ENCODE measurements at places on chromosomes 5 and 9.
A peak's percentile ranks its signal among the peaks of the same experiment; 100 is the strongest.

- DNase-seq = no peak
Observed at GRCh38 chr5:65961633-65962032, 35.3 kb downstream of the ERBIN start.

DNA sequence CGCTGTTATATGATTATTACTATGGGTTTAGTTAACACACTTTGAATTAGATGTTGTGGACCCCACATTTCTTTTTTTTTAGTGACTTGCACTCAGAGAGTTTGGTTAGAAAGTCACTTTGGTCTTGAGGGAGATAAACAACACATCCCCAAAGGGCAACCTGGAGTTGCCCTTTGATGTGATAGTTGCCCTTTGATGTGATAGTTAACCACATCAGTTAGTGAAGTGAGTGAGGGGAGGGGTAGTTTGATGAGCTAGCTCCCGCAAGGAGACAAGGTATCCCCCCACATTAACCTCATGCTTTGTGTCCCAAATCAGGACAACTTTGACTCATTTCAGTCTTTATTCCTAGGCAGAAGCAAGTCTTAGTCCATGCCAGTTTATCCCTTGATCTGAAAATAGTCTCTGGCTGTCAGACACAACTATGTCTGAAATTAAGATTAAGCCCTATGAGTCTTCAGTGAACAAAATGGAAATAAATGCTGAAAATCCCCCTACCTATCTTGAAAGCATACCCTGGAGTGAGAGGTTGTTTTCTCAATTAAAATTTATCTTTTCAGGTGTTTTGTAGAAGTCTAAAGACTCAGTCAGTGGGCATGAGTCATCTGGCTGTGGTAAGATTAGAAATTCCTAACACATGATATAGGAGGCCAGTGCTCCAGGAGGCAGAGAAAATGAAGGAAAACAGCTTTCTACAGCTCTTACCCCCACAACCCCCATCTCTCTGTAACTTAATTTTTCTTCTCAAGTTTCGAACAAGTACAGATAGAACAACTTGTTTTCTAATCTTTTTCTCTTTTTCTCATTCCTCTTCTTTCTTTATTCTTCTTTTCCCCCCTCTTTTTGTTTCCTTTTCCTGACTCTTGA, 208.9 kb upstream of the DMRTA1 start:
- peak; percentile 21 for DNase-seq

GRCh38 chr5:69285448-69286116, 47.0 kb downstream of the CCDC125 start:
- no peak for DNase-seq

DNA sequence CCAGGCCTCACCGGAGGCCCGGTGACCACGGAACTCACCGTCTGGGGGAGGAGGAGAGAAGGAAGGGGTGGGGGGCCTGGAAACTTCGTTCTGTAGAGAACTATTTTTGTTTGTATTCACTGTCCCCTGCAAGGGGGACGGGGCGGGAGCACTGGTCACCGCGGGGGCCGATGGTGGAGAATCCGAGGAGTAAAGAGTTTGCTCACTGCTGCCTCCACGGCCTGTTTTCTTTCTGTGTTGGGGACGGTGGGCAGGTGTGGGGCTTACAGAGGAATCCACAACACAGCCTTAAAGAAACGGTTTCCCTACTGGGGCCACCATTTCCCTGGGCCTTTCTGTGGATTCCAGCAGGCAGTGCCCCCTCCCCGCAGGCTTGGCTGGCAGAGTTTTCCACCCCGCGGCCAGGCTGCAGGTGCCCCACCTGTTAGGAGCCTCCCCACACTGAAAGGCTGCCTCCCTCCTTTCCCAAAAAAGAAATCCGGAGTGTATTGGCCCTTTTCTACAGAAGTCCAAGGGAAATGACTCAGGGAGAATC, 80.8 kb downstream of the NTNG2 start:
- no peak for DNase-seq

- no peak for DNase-seq
Observed at GRCh38 chr9:116337015-116337414, 183.4 kb downstream of the PAPPA start.

DNA sequence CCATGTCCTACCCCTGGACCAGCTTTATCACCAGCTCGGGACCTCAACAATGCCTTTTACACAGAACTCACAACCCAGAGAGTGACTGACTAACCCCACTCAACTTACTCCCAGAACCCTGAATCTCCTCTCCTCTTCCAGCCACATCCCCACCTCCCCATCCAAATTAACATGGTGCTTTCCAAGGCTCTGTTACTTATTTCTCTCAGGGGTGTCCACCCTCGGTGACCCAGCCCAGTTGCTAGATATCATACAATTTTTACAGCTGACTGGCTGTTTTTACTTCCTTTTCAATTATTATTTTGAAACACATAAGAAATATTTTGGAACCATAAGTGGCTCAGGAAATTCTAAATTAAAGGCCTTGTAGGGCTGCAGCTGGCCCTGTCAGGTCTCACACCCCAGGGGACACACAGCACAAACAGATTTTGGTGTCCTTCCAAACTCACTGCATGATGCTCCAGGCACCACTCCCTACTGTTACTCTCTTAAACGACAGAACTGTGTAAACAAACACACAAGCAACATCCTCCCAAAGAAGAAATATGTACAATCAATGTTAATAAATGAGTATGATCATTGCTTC, 180.6 kb downstream of the ADAMTS12 start:
- DNase-seq = no peak

- DNase-seq = no peak
Observed at GRCh38 chr5:114185274-114185673, 176.6 kb upstream of the KCNN2 start.

- DNase-seq = no peak
Observed at GRCh38 chr9:110047232-110047954, 160.6 kb downstream of the C9orf152 start.

DNA sequence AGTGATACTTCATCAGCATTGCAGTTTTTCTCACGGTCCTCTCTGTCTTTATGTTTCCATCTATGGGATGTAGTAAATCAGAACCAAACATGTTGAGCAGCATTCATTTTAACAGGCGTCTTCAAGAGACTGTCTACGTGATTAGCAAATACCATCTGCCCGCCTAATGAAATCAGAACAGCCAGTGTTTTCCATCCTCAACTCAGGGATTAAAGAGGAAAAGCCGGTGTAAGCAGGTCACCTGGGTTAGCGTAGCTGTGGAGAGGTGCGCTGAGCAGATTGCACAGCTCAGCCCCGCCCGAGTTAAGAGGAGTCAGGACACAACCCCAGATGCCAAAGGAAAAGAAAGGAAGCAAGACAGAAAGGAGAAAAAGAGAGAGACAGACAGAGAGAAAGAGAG, 54.3 kb upstream of the ANKRD33B start:
- DNase-seq = no peak

DNA sequence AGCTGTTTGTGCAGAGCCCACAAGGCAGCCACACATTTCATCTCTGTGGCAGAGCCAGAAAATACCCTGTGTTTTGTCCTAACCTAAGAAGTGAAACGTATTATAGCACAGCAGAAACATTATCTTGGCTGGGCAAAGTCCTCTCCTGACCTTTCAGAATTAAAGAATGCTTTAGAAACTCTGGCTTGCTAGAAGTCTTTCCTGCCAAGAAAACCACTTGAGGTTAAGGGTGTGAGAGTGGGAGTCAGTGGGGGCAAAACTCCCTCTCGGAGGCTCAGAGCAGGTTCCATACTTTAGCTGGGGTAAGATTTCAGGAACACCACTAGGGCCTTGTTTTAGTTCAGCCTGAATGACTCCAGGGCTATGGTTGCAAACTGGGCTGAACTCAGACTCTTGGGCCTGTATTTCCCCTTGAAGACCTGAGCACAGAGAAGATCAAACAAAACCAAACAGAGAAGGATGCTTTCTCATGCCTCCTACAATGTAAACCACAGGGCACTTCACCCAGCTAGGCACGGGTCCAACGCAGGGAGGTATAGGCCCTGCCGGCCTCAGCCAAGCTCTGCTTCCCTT, 48.0 kb downstream of the ZNF366 start:
- no peak for DNase-seq
